ENCODE measurements at places on chromosomes 2 and 18.

- no peak for DNase-seq
These were observed 24.7 kb downstream of the SNORC start for GRCh38 chr2:232894746-232895145.

DNA sequence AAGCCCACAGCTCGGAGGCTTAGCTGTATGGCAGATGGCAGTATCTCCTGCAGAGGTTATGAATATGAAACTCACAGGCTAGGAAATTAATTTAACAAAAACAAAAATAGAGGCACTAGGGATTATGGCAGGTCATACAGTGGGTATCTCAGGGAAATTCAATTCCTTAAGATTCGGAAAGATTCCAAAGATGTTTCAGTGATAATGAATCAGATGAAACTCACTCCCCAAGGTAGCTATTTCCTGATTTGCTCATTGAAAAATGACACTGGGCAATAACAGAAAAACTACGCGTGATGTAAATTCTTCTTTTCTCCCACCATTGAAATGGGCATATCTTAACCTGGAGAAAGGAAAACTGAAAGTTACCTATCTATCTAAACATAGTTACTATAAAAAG lies 414.1 kb downstream of the STK39 start:
- no peak for DNase-seq

- no peak for DNase-seq
These were observed 239.4 kb upstream of the SKOR2 start for GRCh38 chr18:47490882-47491281.

DNA sequence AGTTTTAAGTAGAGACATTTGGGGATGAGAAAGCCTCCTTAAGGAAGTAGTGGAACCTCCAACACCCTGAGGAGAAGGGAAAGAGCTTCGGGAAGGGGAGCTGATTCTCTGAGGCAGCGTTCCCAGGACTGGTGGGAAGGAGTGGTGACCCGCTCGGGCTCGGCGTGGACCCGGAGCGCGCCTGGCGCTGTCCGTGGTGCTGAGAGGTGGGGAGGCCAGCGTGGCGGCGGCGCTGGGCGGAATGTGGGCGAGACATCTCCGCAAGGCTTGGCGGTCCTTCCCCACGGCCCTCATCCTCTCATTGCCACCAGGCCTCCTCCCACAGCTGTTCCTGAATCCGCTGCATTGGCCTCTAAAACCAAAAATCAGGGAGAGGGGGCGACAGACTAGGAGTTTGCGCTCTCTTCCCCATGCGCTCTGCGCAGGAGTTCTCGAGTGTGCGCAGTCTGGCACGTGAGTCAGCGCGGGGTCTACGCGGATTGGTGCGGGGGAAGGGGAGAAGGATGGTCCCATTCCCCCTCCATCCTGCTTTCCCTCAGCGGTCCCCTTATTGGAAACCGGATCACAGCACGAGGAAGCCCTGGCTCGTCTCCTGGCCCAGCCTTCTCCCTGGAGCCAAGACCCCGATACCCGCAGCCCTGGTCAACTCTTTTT lies 857 bp downstream of the RESP18 start:
- no peak for DNase-seq

- no peak for DNase-seq
These were observed 38.2 kb downstream of the AOX1 start for GRCh38 chr2:200624026-200624425.
